Activated T-helper 2 cell treated with anti-CD3 and anti-CD28 coated beads, Interferon-gamma antibody, Interleukin-2, Interleukin-4, amounts not matched to agents 10 μg/mL and 5 μg/mL and 100 μg/mL, durations not matched to agents 14 hours and 24 hours and 36 hours (primary cell): ENCODE measurements at places on chromosomes 5 and 9. TPM values are rescaled to one million over a fixed set of nuclear protein-coding genes. Genes with fewer than 3 reads are reported as not detected.

- DNase-seq, result no peak
These were observed 174.5 kb upstream of the TRPM3 start for GRCh38 chr9:71295928-71296327.

GRCh38 chr9:116234081-116234480, 80.5 kb downstream of the PAPPA start:
- DNase-seq, result no peak

DNA sequence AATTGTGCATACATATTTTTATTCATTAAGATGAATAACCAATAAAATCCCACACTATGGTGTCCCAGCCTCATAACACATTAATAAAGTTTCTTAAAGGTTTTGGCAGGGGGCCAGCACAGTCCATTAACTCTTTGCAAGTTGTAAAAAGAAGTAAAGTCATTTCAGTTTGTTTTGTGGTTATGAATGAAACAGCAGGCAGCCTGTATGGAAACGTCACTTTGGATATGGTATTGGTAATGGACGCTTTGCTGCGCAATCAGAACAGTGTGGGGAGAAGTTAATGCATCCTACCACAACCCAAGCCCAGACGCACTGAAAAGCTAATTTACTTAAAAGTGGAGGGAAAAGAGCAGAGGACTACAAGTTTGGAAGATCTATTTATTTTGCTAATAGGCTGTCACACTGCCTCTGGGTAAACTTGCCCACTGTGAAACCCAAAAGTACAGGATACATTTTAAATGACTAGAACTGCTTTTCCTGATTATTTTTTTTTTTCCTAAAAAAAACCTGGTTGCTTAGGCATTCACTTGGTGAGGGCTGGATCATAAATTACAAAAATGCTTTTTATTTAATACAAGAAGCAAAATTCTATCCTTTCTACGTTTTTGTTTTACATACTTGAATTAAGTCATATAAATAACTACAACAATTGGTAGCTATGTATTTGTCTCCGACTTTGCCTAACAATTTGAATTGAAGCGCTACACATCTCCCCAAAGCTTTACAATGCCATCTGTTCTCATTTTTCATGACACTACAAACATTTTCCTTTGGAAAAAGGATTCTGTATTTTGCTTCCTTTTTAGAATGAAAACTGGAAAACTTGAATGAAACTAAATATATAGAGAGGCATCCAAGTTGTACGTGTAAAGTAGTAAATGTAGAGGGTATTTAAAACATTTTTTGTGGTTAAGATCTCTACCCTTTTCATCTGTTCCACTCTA, 104.3 kb downstream of the NFIB start:
- no peak for DNase-seq

GRCh38 chr9:21317956-21318923, 13.1 kb upstream of the IFNA5 start:
- DNase-seq, result no peak

- no peak for DNase-seq
These were observed 165.3 kb downstream of the ERCC6L2 start for GRCh38 chr9:96040591-96041461.

DNA sequence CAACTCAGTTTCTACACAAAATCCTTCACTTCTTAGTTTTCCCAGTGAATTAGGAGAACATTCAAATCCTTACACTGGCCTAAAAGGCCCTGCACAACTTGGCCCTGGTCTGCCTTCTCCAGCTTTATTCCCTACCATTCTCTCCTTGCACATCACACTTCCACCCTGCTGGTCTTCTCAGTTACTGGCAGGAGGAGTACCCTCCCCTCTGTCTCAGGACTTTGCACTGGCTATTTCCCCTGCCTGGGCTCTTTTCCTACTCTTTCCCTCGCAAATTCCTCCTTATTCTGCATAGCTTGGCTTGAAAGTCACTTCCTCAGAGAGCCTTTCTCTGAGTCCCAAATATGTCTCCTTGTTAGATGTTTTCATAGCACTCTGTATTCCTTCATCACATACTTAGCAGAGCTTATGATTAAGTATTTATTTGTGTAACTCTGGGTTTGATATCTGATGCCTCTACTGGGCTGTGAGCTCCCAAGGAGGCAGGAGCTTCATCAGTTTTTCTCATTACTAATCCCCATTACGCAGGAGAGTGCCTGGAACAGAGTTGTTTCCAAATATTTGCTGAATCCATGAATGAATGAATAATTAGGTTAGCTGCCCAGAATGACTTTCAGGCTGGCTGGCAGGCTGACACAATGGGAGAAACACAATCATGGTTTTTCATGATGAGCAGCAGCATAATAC, 159.8 kb upstream of the KLF9 start:
- DNase-seq, result no peak

- DNase-seq, result no peak
These were observed 148.9 kb upstream of the IRX2 start for GRCh38 chr5:2900360-2900759.

DNA sequence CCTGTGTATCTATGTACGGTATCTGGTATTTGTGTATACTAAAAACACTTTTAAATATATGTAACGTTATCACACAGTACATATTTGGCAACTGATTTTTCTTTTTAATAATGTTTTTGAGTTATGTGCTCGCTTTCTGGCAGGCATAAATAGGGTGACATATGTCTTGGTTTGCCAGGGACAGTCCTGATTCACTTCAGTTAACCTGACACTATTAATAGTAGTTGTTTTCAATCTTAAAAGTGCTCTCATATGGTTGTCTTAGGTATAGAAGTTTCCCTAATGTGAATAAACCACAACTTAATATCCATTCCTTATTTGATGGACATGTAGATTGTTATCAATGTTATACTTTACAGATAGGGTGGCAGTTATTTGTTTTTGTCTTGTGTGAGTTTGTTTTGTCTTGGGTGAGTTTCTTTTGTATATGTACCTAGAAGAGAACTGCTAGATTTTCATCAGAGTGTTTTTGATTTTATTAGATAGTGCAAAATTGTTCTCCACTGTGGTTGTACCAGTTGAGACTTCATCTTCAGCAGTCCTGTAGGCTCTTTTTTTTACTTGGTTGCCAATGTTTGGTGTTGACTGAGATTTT, 7.9 kb downstream of the G3BP1 start:
- no peak for DNase-seq

- no peak for DNase-seq
These were observed 19.5 kb upstream of the RPL26L1 start for GRCh38 chr5:172939611-172940267.

DNA sequence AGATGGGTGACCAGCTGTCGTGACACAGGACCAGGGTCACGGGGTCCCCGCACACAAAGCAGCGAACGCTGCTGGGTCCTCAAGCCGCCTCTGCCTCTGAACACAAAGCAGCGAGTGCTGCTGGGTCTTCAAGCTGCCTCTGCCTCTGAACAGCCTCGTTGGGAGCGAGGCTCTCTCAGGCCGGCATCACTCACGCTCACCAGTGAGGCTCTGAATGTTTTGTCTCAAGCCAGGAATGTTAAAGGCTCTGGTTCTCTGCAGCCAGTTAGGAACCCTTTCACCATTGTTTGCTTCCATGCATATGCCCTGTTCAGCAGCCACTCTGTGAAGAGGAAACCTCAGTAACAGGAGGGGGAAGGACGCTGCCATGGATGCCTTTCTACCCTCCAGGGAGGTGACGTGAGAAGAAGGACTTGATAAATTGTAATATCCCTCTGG, 82.7 kb upstream of the TAF11L2 start:
- DNase-seq, result no peak

- DNase-seq, result no peak
These were observed 922 bp downstream of the CRHBP start for GRCh38 chr5:76953551-76954382.

- DNase-seq, result no peak
These were observed 46.0 kb downstream of the SHB start for GRCh38 chr9:38022995-38023394.

GRCh38 chr9:89853931-89854330, 249.1 kb downstream of the GADD45G start:
- DNase-seq, result no peak

DNA sequence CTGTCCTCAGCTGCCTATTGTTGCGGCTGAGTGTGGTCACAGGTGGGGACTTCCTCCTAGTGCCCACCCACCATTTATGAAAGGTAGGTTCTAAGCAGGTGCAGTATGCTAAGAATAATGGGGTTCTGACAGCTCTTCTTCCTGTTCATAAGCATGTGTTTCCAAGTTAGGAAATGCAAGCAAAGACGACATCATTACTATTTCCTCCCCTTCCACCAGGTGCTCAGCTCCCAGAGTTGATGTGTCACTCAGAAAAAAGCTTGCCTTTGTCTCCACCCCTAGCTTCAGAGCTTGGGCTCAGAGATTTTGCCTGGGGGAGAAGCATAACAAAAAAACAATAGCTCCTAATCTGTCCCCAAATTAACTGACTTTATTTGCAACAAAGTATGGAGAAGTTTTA, 1076.7 kb downstream of the NR2F1-AS1 start:
- DNase-seq, result no peak

GRCh38 chr9:108547411-108548135, 308.2 kb downstream of the ACTL7B start:
- no peak for DNase-seq

- no peak for DNase-seq
These were observed 24.0 kb upstream of the SLC9A3 start for GRCh38 chr5:548256-548655.

DNA sequence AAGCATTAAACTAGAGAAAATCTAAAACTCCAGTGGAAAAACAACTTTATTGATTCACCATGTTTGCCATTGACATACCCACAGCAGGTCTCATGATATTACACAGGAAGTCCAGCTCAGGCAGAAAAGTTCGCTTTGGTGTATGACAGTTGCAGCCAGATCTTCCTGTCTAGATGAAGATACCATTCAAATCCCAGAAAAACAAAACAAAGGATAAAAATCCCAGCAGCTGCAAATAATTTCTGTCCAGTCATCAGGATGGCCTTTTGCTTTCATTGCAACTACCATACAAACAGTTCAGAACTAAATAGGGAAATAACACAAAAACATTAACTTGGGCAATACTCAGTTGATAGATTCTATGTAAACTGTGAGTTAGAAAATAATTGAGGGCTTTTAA, 136.0 kb upstream of the NREP start:
- no peak for DNase-seq

DNA sequence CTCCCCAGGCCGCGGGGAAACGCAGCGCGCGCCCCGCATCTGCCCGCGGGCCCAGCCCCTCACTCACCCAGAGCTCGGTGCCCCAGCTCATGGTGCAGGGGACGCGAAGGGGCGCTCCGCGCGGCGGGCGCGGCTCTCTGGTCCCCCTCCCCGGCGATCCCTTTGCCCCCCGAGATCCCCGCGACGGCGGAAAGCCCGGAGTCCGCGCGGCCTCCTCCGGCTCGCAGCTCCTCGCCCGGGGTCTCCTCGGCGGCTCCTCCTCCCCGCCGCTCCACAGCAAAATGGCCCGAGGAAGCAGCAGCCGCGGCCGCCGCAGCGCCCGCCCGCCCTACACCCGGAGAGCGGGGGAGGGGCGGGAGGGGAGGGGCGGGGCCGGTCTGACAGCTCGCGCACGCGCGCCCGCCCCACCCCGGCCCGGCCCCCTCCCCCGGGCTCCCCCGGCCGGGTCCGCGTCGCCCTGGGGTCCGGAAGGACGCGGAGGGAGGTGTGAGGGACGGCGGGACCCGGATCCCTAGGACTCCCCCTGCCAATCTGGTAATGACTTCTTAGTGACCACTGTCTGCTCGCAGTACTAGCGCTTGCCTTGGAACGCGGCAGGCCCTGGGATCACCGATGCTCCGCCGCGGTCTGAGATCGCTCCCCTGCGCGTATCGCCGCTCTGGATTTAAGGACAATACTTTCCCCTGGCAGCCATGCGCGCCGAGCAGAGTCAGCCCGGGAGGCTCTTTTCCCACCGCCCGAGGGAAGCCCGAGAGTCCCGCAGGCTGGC, at the start of gene FNBP1:
TSS of gene FNBP1 (minus strand) at position 305 of the 769 bp plus-strand sequence. CDS start at position 91, 214 bp downstream.
- peak; percentile 80 for DNase-seq

DNA sequence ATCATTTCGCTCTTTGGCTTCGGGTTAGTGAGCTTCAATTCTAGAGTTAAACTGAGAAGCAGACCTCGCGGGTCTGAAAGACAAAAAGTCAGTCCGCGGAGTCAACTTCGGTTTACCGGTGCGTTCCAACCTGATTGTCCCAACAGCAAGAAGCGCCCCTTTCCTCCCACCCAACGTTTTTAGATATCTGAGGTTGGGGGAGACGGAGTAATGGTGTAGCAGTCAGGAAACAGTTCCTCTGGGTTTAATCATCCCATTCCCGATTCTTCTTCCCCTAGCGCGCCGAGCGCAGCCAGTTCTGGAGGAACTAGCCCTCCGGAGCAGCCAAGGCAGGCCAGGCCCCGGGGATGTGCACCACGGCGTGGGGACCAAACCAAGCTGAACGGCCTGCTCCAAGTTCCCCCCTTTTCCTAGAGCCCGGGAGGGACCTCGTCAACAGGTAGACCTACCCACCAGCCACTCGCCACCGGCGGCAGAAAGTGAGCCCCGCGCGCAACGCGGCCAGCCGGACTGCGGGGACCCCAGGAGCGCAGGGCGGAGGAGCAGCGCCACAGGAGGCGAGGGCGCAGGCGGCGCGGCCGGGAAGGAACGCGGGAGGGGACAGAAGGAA, 622 bp upstream of the ISL1 start:
- DNase-seq, result no peak

- no peak for DNase-seq
These were observed 933 bp upstream of the TGFBR1 start for GRCh38 chr9:99103901-99104458.

GRCh38 chr9:97059626-97060025, 20.7 kb upstream of the CTSV start:
- no peak for DNase-seq

- DNase-seq, result no peak
These were observed 760.2 kb downstream of the TAF11L14 start for GRCh38 chr5:18394443-18394804.

DNA sequence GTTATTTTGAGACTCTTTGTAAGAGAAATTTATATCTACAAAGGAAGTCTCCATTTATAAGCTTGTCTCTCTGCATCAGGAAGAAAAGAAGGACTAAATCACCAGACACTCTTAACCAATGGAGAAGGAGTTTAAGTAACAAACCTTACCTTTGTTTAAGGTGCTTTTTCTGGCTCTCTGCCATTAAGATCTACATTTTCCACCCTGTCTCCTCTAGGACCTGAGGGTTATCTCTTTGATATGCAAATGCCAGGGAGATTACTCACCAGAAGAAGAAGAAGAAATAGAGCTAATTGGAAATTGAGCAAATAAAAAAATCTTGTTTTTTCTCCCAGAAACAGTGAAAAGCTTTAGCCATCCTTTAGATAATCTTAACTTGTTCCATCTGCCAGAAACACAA, 60.9 kb downstream of the CDKN2A start:
- no peak for DNase-seq

The DCTN3 gene
- total RNA-seq, result 57.8 and 65.5 TPM in 2 replicates

The SMIM33 gene
- 0.23 and 0.25 TPM in 2 replicates for total RNA-seq

The ZCCHC10 gene
- total RNA-seq, result 35.7 and 39.3 TPM in 2 replicates

The FAM221B gene
- total RNA-seq, result not detected in 2 replicates

The TMEM245 gene
- total RNA-seq, result 24.0 and 25.8 TPM in 2 replicates

The LCNL1 gene
- total RNA-seq, result not detected in 2 replicates

The ACOT12 gene
- total RNA-seq, result not detected in 2 replicates

The ADAMTS12 gene
- total RNA-seq, result not detected in 2 replicates

The SARDH gene
- total RNA-seq, result 1.1 and 1.6 TPM in 2 replicates

The DMGDH gene
- total RNA-seq, result 0.37 and 0.41 TPM in 2 replicates

The TXNDC8 gene
- not detected in 2 replicates for total RNA-seq

The ENTREP1 gene
- total RNA-seq, result not detected in 2 replicates
